ENCODE measurements at places on chromosomes 2 and 18.

DNA sequence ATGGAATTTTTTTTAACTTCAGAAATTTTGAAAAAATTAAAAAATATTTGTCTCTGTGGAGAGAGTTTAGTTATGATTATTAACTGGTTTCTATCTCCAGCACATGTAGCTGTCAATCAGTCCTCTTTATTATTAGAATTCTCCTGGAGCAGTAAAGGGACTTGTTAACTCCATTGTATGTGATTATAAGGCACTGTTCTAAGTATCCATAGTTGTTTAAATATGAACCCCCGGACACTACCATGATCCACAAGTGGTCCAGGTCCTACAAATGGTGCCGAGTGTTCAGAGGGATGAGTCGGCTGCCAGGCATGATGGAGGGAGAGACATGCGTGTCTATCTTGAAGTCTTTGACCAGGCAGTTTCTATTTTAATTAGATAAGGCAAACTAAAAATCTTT lies 492 bp downstream of the CHRNA1 start:
- DNase-seq: no peak

- no peak for DNase-seq
These were observed 67.6 kb downstream of the ITGB1BP1 start for GRCh38 chr2:9355716-9356115.

DNA sequence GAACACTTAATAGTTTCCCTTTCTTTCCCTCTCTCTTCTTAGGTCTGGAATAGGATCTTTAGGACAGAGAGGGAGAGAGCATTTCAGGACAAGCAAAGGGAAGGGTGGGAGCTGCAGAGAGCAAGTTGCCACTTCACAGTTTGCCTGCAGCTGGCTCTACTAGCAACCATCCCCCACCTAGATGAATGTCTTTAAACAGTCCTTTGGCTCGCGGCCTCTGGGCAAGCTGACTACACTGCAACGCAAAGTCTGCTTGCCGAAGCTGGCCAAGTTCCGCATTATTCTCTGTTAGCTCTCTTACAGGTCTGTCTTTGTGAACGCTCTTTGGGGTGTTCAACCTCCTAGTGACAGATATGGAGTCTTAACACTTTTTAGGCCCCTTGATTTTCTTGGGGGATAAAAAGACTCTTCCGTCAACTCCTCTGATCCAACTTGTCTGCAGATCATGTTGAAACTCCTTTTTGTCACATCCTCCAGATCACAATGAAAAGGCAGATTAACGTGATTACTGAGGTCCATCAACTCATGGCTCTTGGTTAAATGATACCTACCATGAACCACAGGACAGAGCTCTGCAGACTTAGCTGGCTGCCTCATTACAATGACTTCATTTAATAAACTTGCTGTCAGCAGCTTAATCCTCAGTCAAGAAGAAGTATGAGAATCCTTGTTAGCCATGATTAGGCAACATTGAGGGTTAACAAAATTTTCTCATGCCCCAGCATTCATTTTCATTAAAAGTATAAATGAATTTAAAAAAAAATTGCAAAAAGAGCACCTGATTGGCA lies 74.6 kb downstream of the SLC4A3 start:
- no peak for DNase-seq

DNA sequence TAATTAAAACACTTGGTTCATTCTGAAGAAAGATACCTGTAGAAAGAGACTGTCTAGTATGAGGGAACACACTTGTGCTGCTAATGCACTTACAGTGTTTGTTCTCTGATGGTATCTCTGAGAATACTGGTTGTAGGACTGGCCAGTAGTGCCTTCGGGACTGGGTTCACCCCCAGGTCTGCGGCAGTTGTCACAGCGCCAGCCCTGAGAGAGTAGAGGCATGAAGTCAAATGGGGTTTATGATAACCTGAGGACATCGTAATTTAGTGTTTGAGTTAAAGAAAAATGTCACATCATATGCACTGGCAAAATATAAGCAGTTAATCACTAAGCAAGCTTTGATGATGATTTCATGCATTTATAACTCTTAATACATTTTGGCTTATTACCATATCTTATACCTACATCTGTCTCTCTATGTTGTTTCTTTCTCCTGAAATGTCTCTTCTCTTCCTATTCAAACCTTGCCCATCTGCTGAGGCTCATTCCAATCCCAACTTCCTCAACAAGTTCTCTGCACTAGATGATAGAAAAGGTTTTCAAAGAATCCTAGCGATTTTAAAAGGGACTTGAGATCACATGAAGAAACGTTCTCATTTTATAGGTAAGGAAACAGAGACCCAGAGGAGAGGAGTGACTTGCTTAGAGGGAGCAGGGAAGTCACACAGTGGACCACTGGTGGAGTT lies 50.2 kb downstream of the ATIC start:
- DNase-seq: no peak

DNA sequence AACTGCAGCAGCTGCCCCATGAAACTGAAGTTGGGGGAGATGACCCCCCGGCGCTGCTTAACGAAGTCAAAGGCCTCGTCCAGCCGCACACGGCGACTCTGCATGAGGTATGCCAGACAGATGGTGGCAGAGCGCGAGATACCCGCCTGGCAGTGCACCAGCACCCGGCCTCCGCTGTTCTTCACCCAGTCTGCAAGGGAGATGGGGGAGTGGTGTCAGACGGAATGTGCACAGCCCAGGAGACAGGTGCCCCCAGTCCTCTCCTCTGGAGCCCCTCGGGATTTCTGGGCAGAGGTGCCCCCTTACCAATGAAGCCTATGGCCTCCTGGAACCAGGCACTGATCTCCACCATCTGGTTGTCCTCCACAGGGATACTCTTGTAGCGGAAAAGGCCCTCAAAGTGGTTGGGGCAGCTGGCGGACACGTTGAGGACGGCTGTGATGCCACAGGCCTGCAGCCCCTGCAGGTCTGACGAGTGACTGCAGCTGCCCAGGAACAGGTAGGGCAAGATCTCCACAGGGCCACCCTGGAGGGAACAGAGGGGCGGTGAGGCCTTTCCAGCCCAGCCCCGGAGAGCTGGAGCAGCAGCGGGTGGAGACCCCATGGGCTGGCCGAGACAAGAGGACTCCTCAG lies 1.3 kb downstream of the DUSP2 start:
- no peak for DNase-seq

GRCh38 chr18:55780586-55781071 lies 192.6 kb upstream of the TCF4 start:
- no peak for DNase-seq

GRCh38 chr2:30673127-30673526 lies 134.1 kb downstream of the CAPN13 start:
- no peak for DNase-seq

DNA sequence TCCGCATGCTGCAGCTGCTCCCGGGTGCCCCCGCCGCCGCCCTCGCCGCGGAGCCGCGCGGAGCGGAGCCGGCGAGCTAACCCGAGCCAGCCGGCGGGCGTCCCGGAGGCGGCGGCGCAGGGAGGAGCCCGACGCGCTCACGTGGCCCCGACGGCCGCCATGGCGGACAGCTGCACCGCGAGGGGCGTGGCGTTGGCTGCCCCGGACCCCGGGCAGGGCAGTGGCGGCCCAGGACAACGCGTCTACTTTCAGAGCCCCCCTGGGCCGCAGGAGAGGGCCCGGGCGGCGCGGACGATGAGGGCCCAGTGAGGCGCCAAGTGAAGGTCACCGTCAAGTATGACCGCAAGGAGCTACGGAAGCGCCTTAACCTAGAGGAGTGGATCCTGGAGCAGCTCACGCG lies 30.0 kb upstream of the CCNYL1 start:
- no peak for DNase-seq

DNA sequence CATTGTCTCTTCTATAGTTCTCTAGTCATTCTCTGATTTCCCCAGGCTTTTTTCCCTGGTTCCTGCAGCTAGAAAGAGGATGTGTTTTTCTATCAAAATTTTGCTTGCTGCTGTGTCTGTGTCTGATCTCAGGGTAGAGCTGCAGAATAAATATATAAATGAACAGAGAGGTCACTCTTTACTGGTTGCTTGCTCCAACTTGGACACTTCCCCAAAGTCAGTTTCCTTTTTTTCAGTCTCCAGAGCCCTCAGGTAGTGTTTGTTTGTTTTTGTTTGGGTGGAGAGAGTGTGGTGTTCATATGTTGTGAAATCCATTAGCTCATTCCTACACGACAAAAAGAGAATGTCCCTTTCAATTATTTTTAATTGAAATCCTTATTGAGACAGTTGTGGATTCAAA lies 85.8 kb downstream of the CERS6 start:
- DNase-seq: no peak

GRCh38 chr2:54999182-54999581 lies 51.1 kb downstream of the RTN4 start:
- no peak for DNase-seq
